ENCODE measurements at places on chromosomes 2 and 18.

GRCh38 chr18:2222270-2223185, 348.8 kb downstream of the METTL4 start:
- no peak for DNase-seq

DNA sequence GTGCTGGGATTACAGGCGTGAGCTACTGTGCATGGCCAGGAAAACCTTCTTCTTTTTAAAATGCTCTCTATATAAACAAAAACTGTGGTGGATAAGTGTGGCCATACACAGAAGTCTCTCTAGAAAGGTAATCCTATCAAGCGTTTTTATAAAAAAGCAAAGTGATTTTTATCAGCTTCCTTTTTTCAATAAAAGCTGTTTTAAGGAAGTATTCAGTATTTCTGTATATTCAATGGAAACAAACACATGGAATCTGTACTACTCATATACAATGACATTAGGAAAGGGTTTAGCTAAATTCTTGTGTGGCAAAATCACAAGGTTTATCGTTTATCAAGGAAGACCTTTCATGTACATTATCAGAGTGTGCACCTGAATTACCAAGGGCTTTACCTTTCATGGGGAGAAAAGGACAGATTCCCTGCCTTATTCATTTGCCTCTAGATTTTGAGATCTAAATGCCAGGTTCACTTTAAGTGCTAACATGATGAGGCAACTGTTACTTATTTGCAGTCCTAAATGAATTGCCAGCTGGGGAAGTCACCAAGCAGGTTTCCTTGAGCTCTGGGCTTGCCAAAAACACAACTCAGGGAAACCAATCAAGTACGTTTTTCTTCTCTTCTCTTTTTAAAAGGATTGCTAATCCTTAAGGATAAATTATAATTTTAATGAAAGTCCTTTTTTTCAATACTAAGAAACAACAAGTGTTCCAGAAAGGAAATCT, 70.8 kb downstream of the RTN4 start:
- no peak for DNase-seq

- no peak for DNase-seq
Measured at GRCh38 chr2:181326661-181327060, 130.5 kb upstream of the ITGA4 start.

GRCh38 chr18:38933910-38934510, 1368.4 kb upstream of the CELF4 start:
- no peak for DNase-seq

DNA sequence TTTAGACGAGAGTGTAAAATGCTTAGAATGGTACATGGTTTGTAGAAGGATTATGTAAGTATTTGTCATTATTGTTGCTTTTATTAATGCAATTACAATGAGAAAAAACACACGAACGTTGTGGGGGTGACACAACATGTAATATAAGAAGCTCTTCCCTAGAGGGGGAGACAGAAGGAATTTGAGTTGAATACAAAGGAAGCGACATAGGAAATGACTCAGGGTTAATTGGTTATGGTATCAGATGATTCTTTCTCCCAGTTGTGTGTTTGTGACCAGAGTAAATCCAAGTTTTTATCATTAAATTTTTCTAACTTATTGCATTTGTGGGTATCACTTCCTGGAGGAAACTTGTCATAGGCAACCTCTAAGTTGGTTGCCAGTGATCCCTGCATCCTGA, 625.6 kb upstream of the CDH2 start:
- no peak for DNase-seq

DNA sequence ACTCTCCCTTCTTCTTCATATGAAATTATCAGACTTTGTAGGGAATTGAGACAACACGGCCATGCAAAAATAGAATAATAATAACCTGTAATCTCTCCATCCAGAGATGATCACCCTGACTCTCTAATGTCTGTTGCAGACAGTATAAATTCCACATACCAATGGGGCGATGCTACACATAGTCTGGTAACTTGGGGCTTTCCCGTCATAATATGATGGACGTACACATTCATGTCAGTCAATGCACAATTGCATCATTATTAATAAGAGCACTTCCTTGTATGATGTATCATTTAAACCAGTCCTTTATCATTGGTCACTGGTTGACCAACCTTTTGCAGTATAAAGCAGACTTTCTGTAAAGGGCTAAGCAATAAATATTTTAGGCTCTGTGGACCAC, 39.5 kb upstream of the SCLY start:
- DNase-seq: no peak

DNA sequence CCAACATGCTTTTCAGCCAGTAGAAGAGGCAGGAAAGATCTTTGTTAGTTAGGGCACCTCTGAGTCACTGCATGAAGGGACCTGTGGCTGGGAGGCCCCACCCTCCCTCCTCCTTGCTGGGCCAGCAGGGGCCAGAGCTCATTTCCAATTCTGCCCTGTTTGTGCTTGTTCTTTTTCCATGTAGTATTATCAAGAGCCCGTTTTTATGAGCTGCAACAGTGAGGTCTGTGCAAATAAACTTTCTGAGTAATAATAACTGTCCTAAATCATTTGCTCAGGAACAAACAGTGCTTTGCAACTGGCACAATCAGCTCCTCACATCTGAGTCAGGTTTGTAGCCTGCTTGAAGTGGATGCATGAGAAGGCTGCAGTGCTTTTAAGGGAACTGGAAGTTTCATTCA, 128.0 kb downstream of the ARL4C start:
- DNase-seq: no peak

- no peak for DNase-seq
Measured at GRCh38 chr2:8152392-8153257, 529.2 kb upstream of the ID2 start.

DNA sequence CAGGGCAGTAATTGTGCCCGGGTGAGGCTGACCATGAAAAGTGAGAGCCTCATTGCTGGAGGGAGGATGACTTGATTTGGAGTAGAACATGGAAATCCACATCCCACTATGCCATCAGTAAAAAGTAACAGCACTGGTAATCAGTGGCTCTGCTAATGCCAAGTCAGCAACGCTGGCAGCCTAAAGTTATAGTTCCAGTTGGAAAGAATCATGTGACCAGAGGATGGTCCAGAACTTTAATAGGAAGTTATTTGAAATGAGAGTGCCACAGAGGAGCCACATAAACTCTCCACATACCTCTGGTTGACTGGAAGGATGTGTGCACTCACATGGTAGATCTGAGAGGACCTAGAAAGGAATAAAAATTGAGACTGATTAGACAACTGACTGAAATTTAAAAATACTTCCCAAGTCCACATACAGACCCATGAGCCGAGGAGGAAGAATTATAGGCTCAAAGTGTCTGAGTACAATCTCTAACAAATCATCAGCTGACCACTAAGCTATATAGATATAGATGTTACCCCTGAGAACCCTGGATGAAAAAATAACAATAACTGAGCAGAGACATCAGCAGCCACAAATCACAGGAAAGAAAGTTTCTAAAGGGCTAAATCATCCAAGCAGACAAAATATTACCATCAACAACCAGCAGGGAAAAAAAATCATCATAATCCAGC, 346.8 kb downstream of the STK39 start:
- no peak for DNase-seq

GRCh38 chr18:49550621-49551339, 11.1 kb upstream of the LIPG start:
- no peak for DNase-seq

- peak; percentile 41 for DNase-seq
Measured at GRCh38 chr2:68251855-68252399, 405 bp downstream of the PPP3R1 start.

DNA sequence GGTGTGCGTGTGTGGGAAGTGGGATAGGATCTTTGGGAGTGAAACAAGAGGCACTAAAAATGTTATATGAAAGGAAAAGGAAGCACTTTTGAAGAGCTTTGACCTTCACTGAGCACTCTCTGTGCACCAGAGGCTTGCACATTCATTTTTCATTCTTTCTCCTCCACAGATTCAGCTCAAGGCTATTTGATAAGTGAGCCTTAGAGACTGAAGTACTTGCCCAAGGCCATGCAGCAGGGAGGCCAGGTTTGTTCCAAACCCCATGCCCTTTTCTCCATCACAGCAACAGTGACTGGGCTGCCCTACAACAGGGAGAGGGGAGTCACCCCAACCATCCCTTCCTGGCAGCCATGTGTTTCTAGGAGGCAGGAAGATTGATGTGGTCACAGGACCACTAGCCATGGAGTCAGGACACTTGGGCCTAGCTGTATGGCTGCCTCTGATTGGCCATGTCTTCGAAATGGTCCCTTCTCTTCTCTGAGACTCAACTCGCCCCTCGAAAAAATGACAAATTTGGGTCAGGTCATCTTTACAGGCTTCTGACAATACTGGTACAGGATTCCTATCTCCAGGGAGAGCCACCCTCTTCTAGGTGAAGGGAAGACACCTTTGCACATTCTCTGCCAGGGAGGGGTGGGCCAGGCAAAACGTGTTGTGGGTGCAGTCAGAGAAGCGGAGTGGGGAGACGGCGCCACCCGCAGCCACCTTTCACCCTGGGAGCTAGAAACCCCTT, 123.5 kb upstream of the MYCN start:
- no peak for DNase-seq

GRCh38 chr18:69747388-69747787, 200.3 kb downstream of the CD226 start:
- no peak for DNase-seq

DNA sequence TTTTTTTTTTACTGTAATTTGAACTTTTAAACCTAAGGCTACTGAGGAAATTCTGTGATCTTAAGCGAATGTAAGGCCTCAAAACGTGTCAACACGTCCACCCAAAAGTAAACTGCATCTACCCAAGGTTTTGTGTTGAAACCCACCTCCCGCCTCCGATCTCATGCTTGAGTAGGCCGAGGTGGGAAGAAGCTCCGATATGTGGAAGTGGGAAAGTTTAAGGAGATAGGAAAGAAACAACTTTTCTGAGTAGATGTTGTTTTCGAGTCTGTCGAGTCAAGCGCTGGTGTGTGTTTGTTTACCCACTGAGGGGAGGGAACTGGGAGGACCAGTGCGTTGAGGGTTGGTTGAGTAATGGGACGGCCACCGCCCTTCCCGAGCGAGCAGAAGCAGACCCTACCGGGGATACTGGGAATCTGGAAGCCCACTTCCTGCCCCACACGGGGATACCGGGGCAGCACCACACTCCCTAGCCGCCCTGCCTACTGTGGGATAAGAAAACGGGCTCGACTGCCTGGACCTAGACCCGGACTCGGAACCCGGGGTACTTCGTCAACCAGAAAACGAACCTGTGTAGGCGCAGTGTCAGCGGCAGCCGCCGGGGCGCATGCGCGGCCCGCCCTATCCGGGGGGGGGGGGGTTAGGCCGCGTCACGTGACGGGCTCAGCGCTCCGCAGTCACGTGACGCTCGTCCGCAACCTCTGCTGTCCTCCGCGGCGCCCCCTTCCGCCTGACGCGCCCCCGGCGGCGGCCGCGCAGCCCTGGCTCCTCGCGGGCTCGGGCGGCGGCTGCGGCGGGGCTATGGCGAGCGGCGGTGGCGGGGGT, at the start of gene RETREG2:
TSS of gene RETREG2 (plus strand) at position 724 of the 825 bp plus-strand sequence. CDS start at position 802, 78 bp downstream.
- peak; percentile 80 for DNase-seq

DNA sequence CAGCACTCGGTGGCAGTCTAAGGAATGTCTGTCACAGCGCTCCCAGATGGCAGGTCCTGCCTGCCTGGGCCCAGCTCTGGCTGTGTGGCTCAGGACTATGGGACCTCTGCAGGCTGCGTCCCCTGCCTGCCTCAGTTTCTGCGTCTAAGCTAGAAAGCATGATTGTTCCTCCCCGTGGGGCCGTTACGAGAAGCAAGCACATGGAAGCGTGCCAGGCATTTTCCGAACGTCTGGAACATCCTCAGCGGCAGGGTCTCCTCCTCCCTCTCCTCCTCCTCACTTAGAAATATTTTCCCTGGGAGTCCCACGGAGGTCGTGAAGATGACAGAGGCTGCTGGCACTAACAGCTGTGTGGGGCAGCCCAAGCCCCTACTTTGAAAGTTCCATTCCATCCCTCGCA, 43.3 kb downstream of the LRRFIP1 start:
- DNase-seq: no peak

DNA sequence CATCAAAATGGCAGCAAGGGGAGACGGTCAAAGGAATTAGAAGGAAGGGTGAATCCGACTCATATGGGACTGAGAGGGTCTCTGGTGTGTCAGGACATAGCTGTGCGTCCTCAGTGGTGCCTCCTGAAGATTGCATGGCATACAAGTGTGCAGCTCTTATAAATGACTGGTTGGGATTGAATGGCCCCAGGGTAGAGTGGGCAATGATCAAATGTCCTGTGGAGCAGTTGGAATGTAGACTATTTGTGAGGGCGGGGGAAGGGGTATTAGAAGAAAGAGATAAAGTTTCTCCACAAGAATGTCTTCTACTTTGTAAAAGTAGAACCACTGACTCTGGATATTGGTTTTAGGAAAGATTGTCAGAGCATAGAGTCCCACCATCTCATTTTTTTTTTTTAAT, 24.6 kb downstream of the CTLA4 start:
- no peak for DNase-seq

DNA sequence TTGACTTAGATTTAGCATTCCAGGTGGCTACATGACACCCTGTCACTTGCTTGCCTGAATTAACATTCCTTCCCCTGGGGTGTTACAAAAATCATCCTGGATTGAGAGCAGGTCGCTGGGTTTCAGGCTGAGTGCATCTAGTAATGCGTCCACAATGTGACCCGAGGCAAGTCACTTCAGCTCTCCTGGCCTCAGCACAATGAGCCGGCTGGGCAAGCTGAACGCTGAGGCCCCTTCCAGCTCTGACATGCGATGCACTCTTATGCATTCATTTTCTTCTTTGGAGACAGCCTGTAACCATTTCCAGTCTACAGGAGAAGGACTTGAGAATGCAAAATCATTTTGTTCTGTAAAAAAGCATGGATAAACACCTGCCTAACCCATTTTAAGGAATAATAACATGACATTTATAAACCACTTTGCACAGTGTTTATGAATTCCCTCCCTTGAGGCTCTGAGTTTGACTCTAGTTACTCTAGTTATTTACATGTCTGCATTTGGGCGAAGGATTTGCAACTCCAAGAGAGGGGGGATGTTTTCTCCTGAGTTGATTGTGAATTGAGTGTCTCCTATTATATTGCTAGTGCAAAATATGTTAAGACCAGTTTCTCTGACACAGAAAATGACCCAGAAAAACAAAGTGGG, 63.0 kb upstream of the CPO start:
- no peak for DNase-seq

DNA sequence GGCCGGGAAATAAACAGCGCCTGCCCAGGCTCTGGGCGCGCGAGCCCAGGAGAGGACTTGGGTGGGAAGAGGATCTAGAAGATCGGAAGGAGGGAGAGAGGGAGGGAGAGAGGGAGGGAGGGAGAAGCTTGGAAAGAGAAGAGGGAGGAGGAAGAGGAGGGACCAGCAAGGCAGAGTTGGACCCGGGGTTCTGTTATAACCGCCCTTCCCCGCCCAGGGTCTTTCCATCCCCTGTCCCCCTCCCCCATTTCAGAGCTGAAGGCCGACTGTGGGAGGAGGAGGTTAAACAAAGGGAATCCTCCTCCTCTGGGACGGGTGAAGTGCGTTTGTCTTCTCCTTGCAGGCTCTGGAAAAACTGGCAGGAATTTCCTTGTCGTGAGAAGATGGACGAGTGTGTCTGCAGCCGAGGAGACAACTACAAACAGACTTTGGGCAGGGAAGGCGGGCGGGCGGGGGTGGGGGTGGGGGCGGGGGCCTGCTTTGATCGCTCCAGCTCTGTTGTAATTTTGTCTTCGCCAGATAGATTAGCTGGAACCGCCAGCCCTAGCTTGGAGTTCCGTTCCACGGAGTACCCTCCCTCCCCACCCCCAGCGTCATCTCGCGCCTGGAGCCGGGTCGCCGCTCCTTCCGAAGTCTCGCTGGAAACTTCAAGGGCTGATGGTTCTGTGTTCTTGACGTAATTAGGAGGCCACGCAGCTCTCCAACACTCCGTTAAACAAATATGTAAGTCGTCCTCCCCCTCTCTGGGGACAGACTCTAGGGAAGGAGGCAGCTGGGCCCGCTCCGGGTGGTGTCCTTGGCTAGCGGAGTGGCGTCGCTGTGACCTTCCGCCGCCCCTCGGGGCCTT, 6.4 kb upstream of the SP9 start:
- no peak for DNase-seq
